ENCODE measurements at places on chromosomes 12 and 14.

DNA sequence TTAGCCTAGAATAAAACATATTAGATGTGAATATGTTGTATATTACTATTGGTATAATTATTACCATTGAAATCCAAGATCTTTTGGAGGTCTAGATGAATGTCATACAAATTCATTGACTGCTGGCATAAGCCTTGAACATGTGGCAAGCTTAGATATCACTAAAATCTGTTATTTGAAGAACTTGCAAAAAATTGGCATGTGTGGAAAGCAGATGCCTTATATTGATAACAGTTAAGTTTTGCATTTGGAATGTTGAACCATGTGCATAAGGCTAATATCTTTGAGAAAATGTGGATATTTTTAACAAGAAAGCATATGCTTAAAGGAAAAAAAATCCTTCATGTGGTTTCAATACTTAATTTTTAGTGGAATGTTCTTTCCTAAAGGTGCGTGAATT lies 203.6 kb upstream of the PRICKLE1 start:
- DNase-seq, result no peak

GRCh38 chr12:128961957-128962356 lies 108.7 kb downstream of the GLT1D1 start:
- no peak for DNase-seq

DNA sequence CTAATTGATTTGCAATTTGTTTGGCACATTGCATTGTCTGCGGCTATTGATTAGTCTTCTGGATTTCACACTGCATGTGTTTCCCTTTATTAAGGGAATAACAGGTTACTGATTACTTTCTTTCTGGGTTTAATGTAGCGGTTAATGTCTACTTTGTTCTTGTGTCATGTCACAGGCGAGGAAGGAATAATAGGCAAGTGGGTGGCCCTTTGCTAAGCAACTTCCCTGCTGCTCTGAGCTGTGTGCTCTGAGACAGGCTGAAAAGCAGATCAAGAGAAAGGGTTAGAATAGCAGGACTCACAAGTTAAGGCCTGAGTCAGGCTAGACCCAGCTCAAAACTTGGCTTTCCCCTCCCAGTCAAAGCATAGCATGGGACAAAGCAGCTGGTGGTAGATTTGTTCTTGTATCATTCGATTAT lies 77.2 kb downstream of the NKX2-1 start:
- DNase-seq, result no peak

- DNase-seq, result no peak
Measured at GRCh38 chr12:31362115-31362758, 36.3 kb upstream of the SINHCAF start.

DNA sequence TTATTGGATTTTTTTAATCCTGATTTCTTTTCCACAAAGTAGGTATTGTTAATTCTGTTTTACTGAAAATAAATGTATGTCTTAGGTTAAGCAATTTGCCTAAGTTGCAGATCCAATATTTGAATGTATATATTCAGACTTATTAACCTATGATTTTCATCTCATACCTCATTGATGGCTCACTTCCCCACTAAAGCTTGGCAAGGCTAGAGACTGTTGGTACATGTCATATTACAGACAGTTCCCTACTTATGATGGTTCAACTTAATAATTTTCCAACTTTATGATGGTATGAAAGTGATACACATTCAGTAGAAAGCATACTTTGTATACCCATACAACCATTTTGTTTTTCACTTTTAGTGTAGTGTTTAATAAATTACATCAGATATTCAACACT lies 33.2 kb upstream of the KCNH3 start:
- no peak for DNase-seq

GRCh38 chr14:88541324-88541723 lies 13.5 kb downstream of the PTPN21 start:
- no peak for DNase-seq

DNA sequence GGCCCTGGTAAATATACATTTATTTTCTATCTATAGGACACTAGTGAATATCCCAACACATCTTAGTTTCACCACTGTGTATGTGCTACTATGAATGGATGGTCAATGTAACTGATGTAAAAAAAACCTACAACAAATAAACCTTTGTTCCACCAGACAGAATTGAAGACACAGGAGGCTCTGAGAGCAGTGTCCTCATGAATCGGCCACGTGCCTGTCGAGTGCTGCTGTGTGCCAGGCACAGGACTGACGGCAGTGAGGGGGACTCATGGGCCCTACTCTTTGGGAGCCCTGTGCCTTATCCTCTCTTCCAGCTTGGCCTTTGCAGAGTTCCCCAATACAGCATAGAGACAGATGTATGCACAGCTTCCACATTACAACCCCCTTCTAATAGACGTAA lies 18.2 kb downstream of the CINP start:
- DNase-seq, result no peak

DNA sequence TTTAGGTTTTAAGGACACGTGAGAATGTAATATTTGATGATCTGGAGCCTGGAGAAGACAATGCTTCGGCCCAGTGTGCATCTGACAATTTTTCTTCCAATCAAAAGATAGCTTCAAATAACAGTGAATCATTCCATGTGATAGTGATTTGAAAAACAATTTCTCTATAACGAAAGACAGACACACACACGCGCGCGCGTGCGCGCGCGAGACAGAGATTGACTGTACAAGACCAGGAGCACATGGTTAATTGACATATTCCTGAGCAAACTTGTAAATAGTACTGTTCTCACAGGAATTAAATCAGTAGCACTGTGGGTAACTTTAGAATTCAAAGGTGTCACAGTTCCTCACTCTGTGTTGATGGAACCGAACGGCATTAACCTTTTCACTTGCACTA lies 287.5 kb upstream of the LMO3 start:
- DNase-seq, result no peak

- no peak for DNase-seq
Measured at GRCh38 chr12:92360543-92360942, 214.9 kb upstream of the BTG1 start.

DNA sequence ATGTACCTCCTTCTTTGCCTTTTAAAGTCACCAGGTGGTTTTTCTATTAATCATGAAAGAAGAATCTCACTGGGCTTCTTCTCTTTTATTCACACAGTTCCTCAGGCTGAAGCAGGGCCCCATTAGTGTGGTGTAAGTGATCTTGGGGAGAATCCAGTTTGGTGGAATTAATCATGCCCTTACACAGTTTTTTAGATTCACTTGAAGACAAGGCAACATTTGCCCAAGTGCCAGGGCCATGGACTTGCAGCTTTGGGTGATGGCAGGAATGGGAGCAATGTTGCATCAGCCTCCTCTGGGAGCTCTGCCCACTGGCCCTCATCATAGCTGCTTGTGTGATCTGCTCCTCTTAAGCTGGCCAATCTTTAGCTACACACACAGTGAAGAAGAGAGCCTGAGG lies 33.8 kb downstream of the KCNK10 start:
- no peak for DNase-seq

DNA sequence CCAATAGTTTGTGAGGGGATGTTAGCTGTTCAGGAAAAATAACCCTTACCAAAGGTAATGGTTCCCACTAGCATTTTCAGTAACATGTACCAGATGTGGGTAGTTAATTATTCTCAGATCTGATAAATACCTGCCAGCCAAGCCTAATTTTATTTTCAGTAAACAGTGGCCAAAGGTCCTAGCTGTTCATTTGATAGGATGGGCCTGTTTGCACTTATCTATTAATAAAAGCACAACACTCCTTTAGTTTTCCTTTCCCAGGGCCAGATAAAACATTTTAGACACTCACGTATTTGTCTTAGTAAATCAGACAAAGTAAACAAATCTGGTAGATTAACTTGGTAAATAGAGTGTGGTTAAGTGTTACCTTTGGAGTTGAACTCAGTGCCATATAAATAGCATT lies 345.1 kb downstream of the RAD51B start:
- DNase-seq, result no peak

- DNase-seq, result no peak
Measured at GRCh38 chr12:52832451-52832850, 1.7 kb downstream of the KRT79 start.

DNA sequence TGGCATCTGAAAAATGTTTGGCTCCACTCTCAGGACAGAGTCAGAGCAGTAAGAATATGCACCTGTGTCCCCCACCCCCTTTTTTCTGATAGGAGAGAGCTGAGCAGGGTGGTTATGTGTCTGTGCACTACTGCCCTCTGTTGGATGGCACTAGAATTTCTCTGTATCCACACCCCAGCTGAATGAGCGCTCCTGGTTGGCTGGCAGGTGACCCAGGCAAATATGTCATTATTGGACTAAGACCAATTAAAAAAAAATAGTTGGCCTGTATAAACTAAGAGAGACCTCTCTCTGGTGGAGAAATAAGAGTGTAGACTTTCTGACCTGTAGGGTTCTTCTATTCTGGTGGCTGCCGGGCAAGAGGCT lies 107.0 kb downstream of the PTCSC3 start:
- DNase-seq, result no peak

GRCh38 chr14:23186913-23187654 lies 3.6 kb upstream of the SLC7A8 start:
- no peak for DNase-seq

GRCh38 chr14:39430762-39431415 lies 1.3 kb downstream of the FBXO33 start:
- DNase-seq, result no peak

DNA sequence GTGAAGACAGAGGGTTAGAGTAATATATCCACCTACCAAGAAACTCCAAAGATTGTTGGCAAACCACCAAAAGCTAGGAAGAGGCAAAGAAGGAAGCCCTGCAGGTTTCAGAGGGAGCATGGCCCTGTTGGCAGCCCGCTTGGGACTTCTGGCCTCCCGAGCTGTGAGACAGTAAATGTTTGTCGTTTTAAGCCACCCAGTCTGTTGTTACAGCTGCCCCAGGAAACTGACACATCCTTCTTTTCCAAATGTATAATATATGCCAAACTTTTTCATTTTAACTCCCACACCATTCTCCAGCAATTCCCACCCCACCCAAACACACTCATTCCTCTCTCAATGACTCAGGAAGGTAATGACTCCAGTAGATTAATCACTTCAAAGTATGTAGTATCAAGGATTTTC lies 74.0 kb downstream of the RPS29 start:
- no peak for DNase-seq

DNA sequence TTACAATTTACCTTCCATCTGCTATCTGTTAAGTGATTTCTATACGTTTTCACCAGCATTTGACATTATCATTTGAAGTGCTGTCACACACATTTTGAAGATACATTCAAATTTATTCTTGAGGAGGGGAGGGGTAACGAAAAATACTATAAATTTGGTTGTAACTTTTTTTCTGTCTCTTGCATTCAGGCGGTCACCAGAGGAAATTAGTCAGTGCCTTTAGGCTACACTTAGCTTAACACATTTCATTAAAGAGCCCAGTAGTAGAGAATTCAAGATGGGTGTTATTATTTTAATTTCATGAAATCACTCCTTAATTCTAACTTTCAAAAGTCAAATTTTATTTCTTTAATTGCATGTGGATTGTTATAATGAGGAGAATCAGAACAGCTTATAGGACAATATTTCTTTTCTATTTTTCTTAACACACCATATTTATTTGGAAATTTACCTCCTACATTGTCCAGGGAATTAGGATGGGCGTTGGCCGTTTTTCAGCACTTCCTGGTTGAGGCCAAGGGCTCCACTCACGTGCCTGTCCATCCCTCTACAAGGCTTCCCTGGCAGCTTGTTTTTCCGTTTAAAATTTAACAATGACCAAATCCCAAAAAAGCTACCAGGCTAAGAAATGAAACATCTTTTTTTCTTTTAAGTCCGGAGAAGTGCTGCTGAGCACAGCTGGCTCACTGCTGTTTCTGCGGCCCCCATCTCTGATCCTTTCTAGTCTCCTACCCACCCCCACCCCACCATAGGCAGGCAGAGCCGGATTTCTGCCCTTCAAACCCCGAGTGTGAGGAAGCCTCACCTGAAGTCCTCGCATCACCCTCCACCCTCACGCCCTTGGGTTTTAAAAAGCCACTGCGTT lies 1.1 kb upstream of the FAR2 start:
- DNase-seq, result no peak

GRCh38 chr12:92945659-92946220 lies 16.6 kb upstream of the EEA1 start:
- no peak for DNase-seq
